Stimulated activated CD4-positive, alpha-beta T cell treated with anti-CD3 and anti-CD28 coated beads, Interleukin-2, amount 100 ng/mL, for 4 hours (primary cell): ENCODE measurements at places on chromosomes 7 and 10.

DNA sequence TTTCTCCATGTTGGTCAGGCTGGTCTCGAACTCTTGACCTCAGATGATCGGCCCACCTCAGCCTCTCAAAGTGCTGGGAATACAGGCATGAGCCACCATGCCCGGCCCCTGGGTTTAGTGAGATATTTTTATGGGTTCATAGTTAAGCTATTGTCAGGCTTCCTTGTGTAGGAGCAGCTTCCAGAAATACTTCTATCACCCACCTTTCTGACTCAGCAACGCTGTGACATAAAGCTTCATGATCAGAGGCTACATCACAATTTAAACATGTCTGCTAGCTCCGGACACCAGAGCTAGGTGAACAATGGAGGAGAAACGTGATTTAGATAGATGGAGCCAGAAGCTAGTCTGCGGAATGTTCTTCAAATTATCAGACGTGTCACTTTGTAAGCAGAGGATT, 295.8 kb upstream of the LYZL1 start:
- DNase-seq: no peak

GRCh38 chr7:69205581-69205980, 392.7 kb upstream of the AUTS2 start:
- no peak for DNase-seq

GRCh38 chr10:120861178-120861855, 10.2 kb downstream of the WDR11 start:
- DNase-seq: no peak

DNA sequence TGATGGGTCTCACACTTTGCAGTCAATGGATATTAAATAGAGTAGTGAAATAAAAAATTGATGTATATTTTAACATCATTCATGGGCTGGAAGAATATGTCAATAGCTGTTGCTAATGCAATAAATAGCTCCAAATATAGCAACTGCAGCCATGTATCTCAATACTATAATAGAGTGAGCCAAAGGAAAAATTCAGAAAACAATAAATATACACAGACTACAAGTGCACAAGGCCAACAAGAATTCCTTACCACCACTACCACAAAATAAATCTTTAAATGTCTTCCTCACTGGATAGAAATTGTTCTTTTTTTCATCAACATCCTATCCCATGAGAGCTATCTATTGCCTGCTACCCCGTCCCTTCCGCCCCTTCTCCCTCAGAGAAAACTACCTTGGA, 113.1 kb upstream of the TRIM24 start:
- no peak for DNase-seq

DNA sequence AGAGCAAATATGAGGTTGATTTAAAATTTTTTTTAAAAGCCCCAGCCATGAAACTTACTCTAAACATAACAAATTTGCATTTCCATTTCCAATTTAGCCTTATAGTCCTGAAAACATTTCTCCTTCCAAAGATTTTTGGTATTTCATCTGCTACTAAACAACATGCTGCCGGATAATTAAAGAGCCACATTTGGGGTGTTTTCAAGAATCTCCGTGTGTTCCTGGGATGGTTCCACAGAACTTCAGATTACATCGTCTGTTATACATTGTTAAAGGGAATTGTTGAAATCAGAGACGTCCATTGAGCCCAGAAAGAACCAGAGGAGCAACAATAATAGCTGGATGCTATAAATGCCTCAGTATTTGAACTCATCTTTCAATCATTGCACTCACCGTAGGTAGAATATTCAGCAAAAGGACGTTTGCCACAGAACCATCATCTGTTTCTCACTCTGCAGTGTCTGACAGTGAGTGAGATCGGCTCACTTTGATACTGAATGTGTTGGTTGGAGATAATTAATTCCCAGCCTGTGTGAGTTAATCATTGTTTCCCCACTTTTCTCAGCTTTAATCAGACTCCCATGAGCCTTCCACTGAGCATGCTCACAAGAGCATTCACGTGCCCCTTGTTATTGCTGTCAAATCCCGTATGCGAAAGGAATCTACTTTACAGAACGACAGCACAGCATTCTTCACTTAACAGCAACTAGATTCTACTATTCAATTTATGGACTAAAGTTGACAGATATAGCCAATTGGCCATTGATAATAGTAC, 128.4 kb upstream of the PALS2 start:
- no peak for DNase-seq

DNA sequence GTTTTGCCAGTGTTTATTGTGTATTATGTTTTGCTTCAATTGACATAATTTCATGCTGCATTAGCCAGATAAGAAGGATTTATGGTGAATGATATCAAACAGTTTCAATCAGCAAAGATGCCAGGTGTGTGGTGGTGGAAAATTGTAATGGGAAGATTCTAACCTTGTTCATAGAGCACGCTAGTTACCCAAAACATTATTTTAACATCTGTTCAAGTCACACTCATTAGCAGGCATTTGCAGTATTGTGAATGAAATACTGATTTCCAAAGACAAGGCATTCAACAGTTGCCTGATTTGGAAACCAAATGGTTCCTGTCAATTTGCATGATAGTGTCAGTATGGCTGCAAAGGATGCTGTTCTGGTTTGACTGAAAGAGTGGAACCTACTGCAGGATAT, 129.7 kb downstream of the EPC1 start:
- no peak for DNase-seq

DNA sequence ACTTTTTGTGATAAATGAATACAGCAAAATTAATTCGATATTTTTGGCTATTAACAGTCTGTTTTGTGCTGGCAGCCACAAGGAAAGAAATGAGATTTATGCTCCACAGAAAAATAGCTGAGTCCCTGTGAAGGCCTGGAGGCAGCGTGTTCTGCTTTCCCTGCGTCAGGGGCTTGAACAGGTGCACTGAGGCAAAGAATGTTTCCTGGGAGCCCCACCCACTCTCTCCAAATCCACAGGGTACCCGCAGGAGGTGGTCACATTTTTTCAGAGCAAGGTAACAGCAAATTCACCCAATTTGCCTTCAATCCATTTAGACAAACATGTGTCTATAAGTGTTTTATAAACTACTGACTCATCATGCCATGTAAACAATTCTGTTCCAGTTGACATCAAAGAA, 308.1 kb downstream of the TCERG1L start:
- no peak for DNase-seq

DNA sequence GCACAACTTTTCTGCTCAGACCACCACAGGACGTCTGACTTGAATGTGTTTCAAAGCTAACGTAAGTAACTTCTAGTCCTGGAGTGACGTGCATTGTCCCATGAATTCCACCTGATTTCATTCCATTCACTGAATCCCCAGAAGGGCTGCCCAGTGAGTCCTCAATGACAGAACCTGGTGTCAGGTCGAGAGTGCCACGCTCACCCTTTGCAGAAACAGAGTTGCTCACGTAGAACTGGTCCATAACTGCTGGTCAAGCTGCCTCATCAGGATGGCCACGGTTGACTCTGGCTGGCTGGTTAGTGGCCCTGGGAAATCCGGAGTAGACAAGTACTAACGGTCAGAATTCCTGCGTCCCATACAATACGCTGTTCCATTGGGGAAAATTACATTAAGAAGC, 50.6 kb upstream of the UBE3C start:
- DNase-seq: no peak

- DNase-seq: no peak
These were observed 128.5 kb upstream of the STEAP1 start for GRCh38 chr7:90025771-90026170.

GRCh38 chr7:49530481-49530880, 243.0 kb upstream of the VWC2 start:
- DNase-seq: no peak

GRCh38 chr7:50862302-50862701, 79.6 kb upstream of the GRB10 start:
- no peak for DNase-seq

DNA sequence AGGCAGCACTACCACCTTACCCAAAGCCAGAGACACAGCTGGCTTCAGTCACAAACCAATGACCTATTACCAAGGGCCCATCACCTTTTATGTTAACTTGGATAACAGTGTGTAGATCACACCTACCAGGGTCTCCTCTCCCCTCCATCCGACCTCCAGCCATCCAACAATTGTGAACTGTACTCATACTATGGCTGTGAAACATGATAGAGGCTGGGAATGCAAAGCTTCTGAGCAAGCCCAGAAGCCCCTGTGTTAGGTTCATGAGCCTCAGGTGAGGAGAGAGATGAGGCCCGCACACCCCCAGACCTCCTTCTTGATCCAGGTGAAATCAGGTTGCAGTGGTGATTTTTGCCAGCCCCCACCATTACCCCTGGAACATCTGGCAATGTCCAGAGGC, 47.7 kb downstream of the PNLIPRP2 start:
- DNase-seq: no peak

- no peak for DNase-seq
These were observed 9.5 kb downstream of the SLC13A1 start for GRCh38 chr7:123190109-123190831.

- no peak for DNase-seq
These were observed 105.6 kb upstream of the MYO3A start for GRCh38 chr10:25828475-25828874.

DNA sequence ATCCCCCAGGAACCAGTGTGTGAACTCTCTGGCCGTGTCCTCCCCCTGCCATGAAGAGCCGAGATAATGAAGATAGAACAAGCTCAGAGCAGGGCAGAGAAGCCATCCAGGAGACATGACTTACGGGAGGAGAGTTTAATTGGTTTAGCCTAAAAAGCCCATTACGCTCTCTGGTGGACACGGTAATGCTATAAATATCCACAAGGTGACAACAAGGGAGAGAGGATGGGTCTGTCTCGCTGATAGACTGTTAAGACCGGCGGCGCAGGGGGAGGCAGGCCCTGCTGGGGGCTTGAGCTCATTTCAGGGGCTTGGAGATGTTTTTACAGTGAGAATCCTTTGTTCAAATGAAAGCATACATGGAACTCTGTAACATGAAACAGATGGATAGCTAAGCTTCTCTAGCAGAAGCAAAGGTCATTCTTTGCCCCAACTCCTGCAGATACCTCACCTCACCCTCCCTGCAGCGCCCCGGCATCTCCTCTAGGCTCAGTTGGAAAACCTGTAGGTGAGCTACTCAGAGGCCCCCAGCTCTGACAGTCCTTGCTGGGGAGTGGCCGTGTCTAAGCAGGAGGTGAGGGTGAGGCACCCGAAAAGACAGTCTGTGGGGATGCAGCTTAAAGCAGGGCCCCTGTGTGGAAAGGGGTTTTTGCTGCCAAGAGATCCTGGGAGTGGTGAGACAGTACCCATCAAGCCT, 40.8 kb upstream of the LOXL4 start:
- no peak for DNase-seq

- DNase-seq: no peak
These were observed 1.2 kb downstream of the PARP12 start for GRCh38 chr7:140061607-140061930.

- no peak for DNase-seq
These were observed at the start of gene PON3 for GRCh38 chr7:95396136-95397032. Gene PON3, minus strand, starts transcription at chr7:95396375. Its CDS starts 25 bp downstream, at chr7:95396350.

DNA sequence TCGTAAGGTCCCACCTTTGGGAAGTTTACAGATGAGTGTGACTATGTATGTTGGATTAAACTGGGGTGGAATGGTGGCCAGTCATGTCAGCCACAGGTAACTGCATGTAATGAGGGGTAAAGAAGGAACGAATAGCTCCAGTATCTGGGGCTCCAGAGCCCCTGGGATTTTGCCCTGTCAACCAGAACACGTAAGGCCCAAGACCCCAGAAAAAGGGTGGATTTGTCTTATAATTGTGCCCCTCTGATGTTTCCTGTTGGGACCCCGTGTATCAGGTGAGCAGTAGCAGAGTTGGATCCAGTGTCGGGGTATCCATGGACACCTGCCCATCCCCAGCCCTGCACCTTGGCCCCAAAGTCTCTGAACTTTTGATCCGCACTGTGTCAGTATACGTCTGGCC, 76.9 kb downstream of the ADARB2 start:
- no peak for DNase-seq

- no peak for DNase-seq
These were observed 56.4 kb downstream of the KAT6B start for GRCh38 chr10:74882831-74883230.

DNA sequence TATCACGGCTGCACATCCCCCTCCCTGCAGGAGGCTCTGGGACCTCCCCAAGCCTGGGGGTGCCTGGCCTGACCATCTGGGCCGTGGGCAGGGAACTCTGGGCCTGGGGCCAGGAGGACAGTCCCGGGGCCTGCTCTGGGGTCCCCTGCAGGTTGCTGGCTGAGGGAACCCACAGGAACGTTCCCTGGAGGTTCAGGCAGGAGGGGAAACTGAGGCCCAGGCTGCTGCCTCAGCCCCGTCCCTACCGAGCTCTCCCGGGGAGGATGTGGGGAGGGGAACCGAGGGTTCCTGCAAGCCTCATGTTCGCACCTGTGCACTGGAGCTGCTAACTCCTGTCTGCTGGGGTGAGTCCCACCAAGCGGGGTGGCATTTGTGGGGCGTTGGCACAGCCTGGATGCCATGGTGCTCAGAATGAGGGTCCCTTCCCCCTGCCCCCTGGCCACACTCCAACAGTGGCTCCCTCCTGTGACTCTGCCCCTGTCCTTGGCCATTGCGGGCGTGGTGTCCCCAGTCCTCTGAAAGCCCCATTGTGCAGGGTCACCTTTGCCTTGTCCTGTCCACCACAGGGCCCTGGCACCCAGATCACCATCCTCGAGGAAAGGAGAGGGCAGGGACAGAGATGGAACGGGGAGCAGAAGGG, 9.4 kb downstream of the ELFN1 start:
- DNase-seq: no peak

GRCh38 chr10:71595649-71596048, 123.9 kb downstream of the C10orf105 start:
- no peak for DNase-seq

- no peak for DNase-seq
These were observed 383.4 kb downstream of the AUTS2 start for GRCh38 chr7:69981646-69982045.

GRCh38 chr7:52961084-52961483, 74.3 kb upstream of the POM121L12 start:
- DNase-seq: no peak

GRCh38 chr10:75739414-75740143, 308.2 kb downstream of the LRMDA start:
- DNase-seq: no peak

DNA sequence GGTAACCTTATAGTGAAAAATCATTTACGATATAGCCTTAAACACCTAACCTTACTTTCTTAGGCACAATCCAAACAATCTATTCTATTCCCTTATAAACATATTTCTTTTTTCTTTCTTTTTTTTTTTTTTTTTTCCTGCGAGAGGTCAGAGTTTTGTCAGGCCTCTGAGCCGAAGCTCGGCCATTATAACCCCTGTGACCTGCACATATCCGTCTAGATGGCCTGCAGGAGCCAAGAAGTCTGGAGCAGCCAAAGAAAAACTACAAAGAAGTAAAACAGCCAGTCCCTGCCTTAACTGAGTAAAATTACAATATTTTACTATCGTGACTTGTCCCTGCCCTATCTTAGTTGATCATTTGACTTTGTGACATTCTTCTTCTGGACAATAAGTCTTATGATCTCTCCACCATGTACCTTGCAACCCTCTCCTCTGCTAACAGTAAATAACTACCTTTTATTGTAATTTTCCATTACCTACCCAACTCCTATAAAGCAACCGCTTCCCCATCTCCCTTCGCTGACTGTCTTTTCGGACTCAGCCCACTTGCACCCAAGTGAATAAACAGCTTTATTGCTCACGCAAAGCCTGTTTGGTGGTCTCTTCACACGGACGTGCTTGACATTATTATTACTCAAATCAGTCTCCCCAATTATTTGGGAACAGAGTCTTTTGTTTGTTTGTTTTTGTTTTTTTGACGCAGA, 64.5 kb downstream of the AOAH start:
- no peak for DNase-seq

GRCh38 chr7:33418251-33418701, 288.9 kb downstream of the BBS9 start:
- DNase-seq: no peak
